Left cardiac atrium (tissue), 4 donors: ENCODE measurements at places on chromosomes 12 and 14. TPM values are rescaled to one million over a fixed set of nuclear protein-coding genes. Genes with fewer than 3 reads are reported as not detected.
A peak's percentile ranks its signal among the peaks of the same experiment; 100 is the strongest.

DNA sequence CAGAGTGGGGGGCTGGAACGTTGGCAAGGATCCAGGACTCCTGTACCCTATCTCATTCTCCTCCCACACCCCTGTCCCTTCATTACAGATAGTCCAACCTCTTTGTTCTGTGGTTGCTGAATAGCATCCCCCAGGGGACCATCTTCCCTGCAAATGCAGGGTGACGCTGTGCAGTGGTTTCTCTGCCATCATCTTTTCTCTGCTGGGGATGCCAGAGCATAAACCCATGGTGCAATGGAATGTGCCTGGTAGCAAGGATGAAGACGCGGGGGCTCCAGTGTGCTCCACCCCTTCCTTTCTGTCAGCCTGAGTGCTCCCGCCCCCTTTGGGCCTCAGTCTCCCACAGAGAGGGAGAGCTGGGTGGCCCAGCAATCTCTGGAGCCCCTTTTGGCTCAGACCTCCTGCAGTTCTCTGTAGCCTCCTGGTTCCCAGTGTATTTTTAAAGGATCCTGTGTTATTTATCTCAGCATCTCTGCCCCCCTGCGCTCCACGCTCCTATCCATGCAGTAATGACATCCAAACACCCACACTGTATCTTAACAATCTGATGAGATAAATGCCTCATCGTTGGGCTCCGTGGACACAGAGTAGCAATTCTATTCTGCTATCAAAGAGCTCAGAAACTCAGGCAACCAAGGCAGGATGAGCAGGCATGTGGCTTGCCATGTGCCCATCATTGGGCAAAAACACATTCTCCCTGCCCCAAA lies 212.8 kb downstream of the CACNA1C start:
- DNase-seq: no peak

GRCh38 chr12:95351748-95352147 lies 122.2 kb upstream of the METAP2 start:
- peak; percentile 36 for DNase-seq

DNA sequence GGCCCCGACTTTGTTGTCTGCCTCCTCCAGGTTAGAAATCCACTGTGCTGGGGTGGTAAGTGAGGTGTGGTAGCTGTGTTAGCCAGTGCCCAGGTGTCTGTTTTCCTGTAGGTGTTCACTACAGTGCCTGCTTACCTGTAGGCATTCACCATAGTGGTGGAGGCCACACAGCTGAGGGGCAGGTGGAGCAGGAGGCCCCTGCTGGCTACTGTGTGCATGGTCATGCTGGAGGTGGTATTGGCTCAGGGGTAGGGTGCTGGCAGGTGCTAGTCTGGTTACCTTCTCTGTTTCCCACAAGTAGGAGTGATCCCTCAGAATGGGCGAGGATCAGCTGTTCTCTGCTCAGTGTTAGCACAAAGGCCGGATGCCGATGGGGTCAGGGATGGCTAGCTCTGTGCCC lies 217.3 kb downstream of the SYT10 start:
- DNase-seq: no peak

GRCh38 chr12:91406920-91407341 lies 224.3 kb upstream of the DCN start:
- no peak for DNase-seq

GRCh38 chr14:31927348-31927832 lies 149.7 kb upstream of the ARHGAP5 start:
- no peak for DNase-seq

- peak; percentile 13 for DNase-seq
Observed at GRCh38 chr14:99731547-99732435, 47.7 kb downstream of the CYP46A1 start.

DNA sequence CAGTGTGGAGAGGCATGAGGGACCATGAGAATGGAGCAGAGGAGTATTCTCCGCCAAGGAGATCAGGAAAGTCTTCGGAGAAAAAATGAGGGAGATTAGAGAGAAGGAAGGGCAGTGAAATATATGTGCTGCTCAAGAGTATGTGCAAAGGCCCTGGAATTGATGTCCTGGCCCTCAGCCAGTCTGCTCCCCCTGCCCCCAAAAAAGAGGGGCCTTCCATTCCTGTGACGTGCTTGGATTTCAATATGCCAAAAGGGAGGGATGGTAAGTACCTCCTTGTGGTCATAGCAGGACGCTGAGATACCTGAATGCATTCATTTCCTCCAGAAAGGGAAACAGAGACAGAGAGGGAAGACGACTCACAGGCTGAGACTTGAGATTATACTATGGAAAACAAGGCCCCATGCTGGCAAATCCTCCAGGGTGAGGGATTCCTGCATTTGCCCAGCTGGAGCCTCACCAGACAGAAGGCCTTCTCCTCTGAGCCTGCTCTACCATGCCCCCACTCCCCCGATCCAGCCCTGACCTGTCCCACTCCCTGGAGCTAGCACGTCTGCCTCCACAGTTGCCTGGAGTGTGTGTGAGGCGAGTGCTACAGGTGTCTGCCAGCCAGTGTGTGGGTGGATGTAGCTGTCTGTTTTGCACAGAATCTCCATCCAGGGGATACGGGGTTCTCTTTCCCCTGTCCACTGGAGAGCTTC lies 3.9 kb upstream of the RARG start:
- no peak for DNase-seq

GRCh38 chr14:43795600-43796228 lies 711.4 kb downstream of the FSCB start:
- DNase-seq: no peak

- no peak for DNase-seq
Observed at GRCh38 chr14:34052658-34053014, 101.8 kb upstream of the EGLN3 start.

- DNase-seq: no peak
Observed at GRCh38 chr14:20418501-20418909, 5.2 kb upstream of the TEP1 start.

DNA sequence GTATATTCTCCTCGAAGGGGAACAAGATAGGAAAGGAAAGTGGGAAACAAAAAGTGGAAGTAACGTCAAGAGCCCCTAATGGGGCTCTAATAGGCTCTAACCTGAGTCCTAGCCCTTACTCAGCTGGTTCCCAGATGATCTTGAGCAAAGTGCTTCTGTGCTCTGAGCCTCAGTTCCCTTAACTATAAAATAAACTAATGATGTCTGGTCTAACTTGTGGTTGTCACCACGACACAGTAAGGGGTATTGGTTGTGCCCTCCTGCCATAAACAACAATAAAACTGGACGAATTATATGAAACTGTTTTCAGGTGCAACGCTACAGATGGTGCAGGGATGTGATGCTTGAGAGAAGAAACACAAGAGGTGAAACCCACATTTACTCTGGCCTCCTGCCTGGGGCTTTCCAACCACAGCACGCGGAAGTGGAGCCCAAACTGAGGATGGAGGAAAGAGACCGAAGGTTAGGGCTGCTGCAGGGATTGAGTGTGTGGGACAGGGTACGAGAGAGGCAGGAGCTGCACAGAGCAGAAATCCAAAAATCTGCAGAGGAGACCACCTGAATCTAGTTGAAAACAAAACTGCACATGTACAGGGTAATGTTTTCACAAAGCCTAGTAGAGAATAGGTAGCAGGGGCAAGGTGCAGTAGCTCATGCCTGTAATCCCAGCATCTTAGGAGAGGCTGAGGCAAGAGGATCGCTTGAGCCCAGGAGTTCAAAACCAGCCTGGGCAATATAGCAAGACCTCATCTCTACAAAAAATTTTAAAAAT lies 45.6 kb upstream of the BCL2L14 start:
- DNase-seq: no peak

GRCh38 chr14:105888151-105888550 lies 361.8 kb downstream of the TMEM121 start:
- no peak for DNase-seq

DNA sequence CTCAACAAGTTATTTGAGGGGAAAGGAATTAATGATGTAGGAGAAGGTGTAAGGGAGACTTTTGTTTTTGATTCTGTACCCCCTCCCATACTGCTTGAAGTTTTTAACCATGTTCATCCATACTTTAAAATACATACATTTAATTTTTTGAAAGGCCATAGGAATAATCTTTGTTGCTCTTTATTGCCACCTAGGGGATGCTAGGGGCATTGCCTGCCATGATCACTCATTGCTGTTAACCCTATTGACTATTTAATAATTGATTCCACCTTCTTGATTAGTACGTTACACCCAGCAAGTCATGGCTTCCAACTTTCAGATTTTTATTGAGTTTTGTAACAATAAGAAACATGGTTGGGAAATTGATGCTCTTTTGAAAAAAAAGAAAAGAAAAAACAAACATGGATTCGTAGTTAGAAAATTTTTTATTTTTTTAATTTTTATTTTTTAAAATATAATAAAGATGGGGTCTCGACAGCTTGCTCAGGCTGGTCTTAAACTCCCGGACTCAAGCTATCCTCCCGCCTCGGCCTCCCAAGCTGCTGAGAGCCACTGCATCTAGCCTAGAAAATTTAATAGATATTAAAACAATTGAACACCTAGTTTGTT lies 8.5 kb upstream of the PRKAB1 start:
- no peak for DNase-seq

GRCh38 chr14:71524320-71524982 lies 407.8 kb upstream of the RGS6 start:
- DNase-seq: no peak

GRCh38 chr12:116482859-116483258 lies 76.3 kb upstream of the MAP1LC3B2 start:
- DNase-seq: no peak

- DNase-seq: no peak
Observed at GRCh38 chr14:101373690-101374295, 187.5 kb upstream of the DIO3 start.

GRCh38 chr12:39867631-39868327 lies 238.1 kb downstream of the SLC2A13 start:
- DNase-seq: no peak

GRCh38 chr12:24795699-24796347 lies 153.1 kb downstream of the BCAT1 start:
- no peak for DNase-seq

DNA sequence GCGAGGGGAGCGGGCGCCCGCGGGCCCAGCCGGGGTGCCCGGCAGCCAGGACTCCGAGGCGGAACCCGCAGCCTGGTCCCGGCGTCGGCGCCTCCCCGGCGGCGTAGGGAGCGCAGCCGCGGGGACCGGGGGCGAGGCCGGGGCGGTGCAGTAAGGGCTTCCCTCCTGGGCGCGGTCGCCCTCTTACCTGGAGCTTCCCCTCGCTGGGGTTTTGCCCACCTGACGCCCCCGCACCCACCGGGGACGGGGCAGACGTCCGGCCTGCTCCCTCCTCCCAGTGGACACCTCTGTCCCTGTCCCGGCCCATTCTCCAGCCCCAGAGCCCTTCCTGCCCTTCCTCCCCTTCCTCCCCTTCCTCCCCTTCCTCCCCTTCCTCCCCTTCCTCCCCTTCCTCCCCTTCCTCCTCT lies 413 bp upstream of the TUBA1C start:
- no peak for DNase-seq

GRCh38 chr12:93552427-93552826 lies 20.0 kb upstream of the SOCS2 start:
- DNase-seq: no peak

GRCh38 chr14:85793533-85793932 lies 263.6 kb downstream of the FLRT2 start:
- DNase-seq: no peak

DNA sequence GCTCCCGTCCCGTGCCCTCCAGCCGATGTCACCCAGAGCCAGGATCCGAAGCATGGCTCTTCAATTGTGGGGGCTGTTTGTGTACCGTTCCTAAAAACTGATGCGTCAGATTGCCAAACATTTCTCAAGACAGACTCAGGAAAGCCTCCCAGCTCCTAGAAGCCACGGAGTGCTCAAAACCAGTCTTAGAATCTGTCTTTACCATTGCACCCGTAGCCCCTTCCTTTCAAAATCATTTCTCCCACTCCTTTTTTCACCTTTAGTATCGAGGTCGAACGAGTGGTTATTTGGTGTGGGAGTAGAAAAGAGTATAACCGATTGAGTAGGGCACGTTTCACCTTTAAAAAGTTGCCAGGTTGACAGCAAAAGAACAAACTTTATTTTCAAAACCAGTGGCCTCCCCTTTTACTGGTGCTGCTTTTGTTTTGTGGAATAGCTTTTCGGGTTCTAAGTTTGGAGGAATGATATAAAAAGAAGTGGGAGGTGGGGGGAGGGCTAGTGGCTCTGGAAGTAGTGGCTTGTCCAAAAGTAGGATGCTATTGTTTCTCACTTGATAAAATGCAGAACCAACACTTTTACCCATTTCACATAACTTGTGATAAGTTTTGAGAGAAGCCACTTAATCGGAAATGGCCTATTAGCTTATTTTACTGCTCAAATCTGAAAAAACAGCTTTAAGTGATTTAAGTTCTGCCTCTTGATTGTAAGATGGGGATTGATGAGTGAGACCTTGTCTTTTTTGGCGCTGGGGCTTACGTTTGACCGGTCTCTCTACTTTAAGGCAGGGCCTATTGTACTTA lies 803 bp downstream of the STK38L start:
- no peak for DNase-seq

- DNase-seq: peak; percentile 39
Observed at GRCh38 chr12:126784328-126784921, 1482.5 kb upstream of the TMEM132C start.

DNA sequence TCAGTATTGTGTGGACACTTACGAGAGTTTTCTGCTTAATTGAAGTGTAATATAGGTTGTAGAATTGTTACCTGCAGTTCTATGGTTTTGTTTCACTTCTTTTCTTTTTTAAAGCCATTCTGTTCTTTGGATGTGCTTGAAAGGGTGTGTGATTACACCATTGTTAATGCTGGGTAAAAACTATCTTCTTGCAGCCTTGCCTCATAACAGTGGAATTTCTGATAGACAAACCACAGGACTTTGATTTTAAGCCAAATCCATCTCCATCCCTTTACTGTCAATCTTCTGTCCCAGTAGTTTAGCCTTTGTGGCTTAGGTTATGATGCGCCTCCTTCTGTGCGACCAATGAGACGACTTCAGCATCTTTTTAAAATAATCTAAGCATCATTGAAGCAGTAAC lies 182.3 kb downstream of the PELI2 start:
- DNase-seq: no peak

- no peak for DNase-seq
Observed at GRCh38 chr14:44701563-44702263, 194.6 kb upstream of the FSCB start.

GRCh38 chr12:24280056-24280842 lies 330.8 kb upstream of the SOX5 start:
- DNase-seq: no peak

GRCh38 chr12:6370576-6370935 lies 4.8 kb downstream of the SCNN1A start:
- DNase-seq: peak; percentile 10

GRCh38 chr12:57603324-57603723 lies 1.3 kb upstream of the DTX3 start:
- no peak for DNase-seq

KRT78 gene
- total RNA-seq: not detected

C14orf132 gene
- total RNA-seq: 2.7 TPM

PUS7L gene
- 6.8 TPM for total RNA-seq

BTG1 gene
- 121 TPM for total RNA-seq

B3GNT4 gene
- not detected for total RNA-seq

IL22 gene
- not detected for total RNA-seq

CLEC1A gene
- total RNA-seq: 3.9 TPM

E2F7 gene
- 0.47 TPM for total RNA-seq

NINJ2 gene
- 7.0 TPM for total RNA-seq

NID2 gene
- 29.4 TPM for total RNA-seq

VWF gene
- total RNA-seq: 241 TPM

NPFF gene
- total RNA-seq: not detected

CCDC91 gene
- total RNA-seq: 43.6 TPM

TMCC3 gene
- total RNA-seq: 5.7 TPM
